ENCODE measurements at places on chromosomes 5 and 9.

DNA sequence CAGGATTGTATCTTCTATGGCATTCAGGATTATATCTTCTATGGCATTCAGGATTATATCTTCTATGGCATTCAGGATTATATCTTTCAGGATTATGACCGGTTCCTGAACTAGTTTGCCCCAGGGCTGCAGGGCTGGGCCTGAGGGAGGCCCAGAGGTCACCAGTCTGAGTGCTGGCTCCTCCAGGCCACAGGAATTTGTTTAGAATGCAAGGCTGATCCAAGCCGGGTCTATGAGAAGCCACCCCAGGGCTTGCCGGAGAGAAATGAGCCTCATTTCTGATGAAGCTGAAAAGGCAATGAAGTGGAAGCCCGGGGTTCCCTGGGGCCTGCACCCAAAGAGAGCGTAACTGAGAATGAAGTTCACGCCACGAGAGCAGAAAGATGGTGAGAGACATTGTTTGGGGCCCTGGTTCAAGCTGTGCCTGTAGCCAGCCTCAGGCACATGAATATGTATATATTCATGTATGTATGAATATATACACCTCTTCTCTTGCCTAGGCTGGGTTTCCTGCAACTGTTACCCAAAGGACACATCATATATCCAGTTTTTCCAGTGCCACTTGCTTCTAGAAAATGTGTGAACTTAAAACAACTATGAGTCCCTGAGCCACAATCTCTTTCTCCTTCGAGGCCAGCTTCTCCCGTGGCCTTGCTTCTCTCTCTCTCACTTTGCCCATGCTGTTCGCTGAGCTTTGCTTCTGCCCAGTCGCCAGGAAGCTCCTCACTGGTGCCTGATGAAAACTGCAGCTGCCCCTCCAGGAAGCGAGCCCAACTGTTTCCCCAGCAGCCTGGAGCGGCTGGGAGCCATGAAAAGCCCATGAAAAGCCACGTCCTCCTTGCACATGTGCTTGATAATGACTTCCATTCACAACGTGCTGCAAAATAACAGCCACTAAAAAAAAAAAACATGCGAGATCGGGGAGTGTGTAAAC, 62.3 kb downstream of the GTF3C4 start:
- no peak for DNase-seq

GRCh38 chr5:176897263-176897662, 1.9 kb downstream of the HK3 start:
- DNase-seq: no peak

DNA sequence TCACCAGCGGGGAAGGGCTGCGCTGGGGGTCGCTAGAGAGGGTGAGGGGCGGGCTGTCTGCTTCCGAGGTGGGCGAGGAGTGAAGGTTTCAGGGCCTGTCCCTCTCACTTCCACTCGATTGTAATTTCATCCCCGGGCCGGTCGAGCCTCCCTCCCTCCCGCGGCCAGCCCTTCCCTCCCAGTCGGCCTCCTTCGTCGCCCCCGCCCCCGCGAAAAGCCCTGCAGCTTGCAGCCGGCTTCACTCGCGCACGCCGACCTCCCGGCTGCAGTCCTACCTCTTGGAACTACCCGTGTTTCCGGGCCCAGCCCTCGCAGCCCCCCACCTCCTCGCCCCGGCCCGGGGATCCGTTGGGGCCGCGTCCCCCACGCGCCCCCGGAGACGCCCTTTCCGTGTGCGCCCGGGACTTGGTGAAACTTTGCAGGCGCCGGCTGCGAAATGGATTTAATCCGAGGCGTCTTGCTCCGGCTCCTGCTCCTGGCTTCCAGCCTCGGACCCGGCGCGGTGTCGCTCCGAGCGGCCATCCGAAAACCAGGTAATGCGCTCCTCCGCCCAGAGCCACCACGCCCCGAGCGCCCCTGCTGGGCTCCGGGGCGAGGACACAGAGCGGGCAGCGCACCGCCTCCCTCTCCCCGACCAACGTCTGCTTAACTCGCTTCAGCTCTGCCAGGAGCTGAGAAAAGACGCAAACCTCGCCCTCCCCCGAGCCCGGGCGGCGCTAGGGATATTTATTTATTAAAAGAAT, at the start of gene EGFLAM:
TSS of gene EGFLAM (plus strand) at position 241 of the 743 bp plus-strand sequence. CDS start at position 437, 196 bp downstream.
- DNase-seq: no peak

GRCh38 chr9:16656432-16657169, 213.9 kb downstream of the BNC2 start:
- no peak for DNase-seq

DNA sequence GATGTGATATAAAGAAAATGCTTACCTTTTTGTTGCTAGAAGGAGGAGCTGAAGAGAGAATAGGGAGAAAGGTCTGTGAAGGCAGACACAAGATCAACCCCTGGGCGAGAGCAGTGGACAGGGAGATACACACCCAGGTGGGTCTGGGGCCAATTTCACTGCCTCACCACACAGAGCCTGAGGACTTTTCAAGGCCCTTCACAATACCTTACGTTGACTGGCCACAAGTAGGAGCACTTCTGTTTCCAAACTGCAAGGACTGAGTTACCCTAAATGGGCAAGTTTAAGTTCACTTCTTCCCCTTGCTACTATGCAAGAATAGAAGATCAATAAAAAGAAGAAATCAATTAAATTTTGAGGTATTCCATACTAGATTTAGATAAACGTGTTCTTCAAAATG, 174.5 kb upstream of the SLC12A2 start:
- DNase-seq: peak; percentile 19

- DNase-seq: no peak
Measured at GRCh38 chr9:70392850-70393249, 21.6 kb downstream of the KLF9 start.

- DNase-seq: no peak
Measured at GRCh38 chr5:34686762-34687268, 30.7 kb downstream of the RAI14 start.

GRCh38 chr9:91405343-91406077, 18.1 kb downstream of the NFIL3 start:
- DNase-seq: no peak

- no peak for DNase-seq
Measured at GRCh38 chr5:33417632-33418031, 23.1 kb upstream of the TARS1 start.

GRCh38 chr5:87877023-87877422, 391.6 kb downstream of the TMEM161B start:
- peak; percentile 4 for DNase-seq

GRCh38 chr5:98641671-98642070, 131.8 kb upstream of the RGMB start:
- no peak for DNase-seq

- no peak for DNase-seq
Measured at GRCh38 chr5:88808153-88808552, 74.8 kb downstream of the MEF2C start.

GRCh38 chr9:18791074-18791473, 241.9 kb downstream of the SAXO1 start:
- peak; percentile 4 for DNase-seq

Data from activated CD4-positive, alpha-beta T cell treated with anti-CD3 and anti-CD28 coated beads, Interleukin-10, Interleukin-2, amounts not matched to agents 100 ng/mL and 50 ng/mL, durations not matched to agents 16 hours and 8 hours (primary cell).